ENCODE measurements at places on chromosomes 16 and 17.

- peak; percentile 76 for DNase-seq
Observed at GRCh38 chr17:43021741-43022512, at the start of gene VAT1. Gene VAT1 (minus strand): TSS chr17:43022385. CDS start chr17:43022322, 63 bp downstream.

DNA sequence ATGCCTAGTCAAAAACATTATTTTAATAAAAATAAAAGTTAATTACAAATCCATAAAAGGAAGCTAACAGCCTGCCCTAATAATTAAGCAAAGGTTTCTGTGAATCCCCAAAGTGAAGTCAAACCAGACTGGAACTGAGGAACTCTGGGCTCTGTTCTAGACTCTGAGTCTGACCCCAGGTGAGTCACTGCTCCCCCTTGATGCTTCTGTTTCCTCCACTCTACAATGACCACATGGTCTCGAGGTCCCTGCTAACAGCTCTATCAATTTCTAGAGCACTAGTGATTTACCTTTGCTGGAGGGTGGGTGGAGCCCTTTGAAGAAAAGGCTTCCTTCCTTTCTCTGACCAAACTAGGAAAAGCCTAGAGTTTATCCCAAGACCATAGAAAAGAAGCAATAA is 32.4 kb downstream of the XPO6 start:
- peak; percentile 58 for DNase-seq

DNA sequence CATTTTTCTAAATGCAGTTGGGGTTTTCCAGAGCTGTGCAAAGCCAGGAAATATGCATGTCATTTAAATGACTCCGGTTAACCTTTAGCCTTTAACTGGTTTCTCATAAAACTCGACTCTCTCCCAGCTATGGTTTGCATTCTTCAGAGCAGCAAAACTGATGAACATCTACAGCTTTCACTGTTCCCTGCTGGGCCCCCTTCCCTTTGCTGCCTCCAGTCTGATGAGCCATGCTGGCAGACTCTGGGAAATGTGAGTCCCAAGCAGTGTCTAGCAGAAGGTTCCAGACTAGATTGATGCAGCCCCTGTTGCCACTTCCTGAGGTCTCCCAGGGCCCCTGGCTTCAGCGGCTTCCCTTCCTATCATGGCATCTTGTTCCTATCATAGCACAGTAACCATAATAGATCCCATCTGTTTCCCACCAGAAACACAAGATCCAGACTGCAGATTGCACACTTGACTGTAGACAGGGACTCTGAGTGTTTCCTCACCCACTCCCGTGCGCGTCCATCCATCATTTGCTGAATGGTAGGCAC is 135.4 kb downstream of the CLEC16A start:
- no peak for DNase-seq

- DNase-seq: no peak
Observed at GRCh38 chr16:78876671-78877070, 723.9 kb downstream of the MAF start.

GRCh38 chr16:4328046-4328781 is 12.3 kb downstream of the GLIS2 start:
- peak; percentile 70 for DNase-seq

GRCh38 chr17:50459756-50460155 is 8.9 kb downstream of the CHAD start:
- DNase-seq: no peak

- DNase-seq: no peak
Observed at GRCh38 chr16:74455619-74456289, 34.5 kb upstream of the CLEC18B start.

GRCh38 chr17:9032583-9032982 is 11.3 kb downstream of the NTN1 start:
- DNase-seq: no peak

DNA sequence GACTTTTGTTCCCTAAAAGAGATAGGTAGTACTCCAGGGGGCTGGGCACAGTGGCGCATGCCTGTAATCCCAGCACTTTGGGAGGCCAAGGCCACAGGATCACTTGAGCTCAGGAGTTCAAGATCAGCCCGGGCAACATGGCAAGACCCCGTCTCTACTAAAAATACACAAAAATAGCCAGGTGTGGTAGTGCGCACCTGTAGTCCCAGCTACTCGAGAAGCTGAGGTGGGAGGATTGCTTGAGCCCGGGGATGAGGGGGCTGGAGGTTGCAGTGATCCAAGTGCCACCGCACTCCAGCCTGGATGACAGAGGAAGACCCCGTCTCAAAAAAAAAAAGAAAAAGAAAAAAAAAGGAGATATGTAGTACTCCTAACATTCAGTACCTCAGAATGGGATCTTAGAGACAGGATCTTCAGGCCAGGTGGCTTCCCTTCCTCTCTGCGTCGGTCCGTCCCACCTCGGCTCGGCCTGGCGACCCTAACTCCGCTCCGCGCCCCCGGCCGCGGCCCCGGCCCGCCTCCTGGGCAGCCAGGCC is 89.6 kb downstream of the CDC27 start:
- DNase-seq: no peak

DNA sequence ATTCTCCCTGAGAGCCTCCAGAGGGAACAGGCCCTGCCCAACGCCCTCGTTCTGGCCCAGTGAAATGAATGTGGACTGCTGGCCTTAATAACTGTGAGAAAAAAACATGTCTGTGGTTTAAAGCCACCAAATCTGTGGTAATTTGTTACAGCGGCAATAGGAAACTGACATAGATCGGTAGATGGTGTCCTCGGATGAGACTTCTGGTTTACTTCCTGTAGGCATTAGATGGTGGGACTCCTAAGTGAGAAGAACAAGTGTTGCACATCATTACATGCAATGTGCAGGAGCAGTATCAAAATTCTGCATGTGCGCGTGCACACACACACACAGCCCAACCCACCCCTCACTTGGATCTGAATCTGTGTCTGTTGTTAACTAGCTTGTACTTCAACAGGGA is 42.0 kb downstream of the CDK5R1 start:
- no peak for DNase-seq

DNA sequence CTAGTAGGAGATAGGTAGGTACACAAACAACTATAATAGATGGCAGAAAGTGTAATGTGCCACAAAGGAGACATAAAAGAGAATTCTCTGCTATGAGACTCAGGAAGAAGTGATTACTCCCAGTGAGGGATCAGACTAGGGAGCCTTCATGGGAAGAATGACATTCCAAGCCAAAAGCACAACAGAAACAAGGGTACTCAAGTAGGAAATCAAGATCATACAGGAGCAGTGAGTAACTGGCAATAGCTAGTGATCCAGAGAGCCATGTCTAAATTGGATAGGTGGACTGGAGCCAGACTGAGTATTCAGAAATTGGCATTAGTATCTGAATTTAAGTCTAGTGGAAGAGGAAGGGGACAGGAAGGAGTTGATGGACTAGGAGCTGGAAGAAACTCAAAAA is 10.7 kb downstream of the RFFL start:
- no peak for DNase-seq

- peak; percentile 37 for DNase-seq
Observed at GRCh38 chr17:29252101-29252791, 5.6 kb downstream of the CRYBA1 start.

GRCh38 chr16:75415169-75415905 is 18.0 kb downstream of the CFDP1 start:
- no peak for DNase-seq

DNA sequence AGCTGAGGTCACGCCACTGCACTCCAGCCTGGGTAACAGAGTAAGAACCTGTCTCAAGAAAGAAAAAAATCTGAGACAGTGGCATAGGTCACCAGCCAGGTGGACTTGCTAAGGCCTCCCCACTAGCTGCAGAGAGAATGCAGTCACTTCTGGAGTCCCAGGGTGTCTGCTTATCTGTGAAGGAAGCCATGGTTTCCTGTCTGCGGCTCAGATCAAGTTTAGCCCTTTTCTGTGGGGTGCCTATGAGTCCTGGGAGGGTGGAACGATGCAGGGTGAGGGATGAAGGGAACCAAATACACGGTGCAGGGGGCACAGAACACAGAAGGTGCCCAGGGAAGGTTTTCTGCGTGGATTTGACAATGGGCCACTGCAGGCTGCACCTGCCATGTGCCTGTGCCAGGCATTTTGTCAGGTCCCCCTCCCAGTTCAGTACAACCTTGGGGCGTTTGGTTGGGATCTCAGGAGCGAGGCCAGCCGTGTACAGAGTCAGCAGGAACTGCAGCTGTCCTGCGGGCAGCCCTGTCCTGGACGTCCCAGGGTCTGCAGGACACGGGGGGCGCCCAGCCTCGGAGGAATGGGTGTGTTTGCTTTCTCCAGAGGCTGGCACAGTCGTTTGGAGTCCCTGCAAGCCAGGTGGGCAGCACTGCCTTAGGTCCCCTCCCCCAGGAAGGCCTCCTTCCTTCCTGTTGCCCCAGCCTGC is 41.8 kb downstream of the RAB11FIP4 start:
- no peak for DNase-seq

- peak; percentile 84 for DNase-seq
Observed at GRCh38 chr17:42193969-42194899, at the start of gene GHDC. Gene GHDC (minus strand): TSS chr17:42194494. CDS start chr17:42193581, 913 bp downstream.

- DNase-seq: no peak
Observed at GRCh38 chr17:27519550-27519949, 63.3 kb downstream of the KSR1 start.

DNA sequence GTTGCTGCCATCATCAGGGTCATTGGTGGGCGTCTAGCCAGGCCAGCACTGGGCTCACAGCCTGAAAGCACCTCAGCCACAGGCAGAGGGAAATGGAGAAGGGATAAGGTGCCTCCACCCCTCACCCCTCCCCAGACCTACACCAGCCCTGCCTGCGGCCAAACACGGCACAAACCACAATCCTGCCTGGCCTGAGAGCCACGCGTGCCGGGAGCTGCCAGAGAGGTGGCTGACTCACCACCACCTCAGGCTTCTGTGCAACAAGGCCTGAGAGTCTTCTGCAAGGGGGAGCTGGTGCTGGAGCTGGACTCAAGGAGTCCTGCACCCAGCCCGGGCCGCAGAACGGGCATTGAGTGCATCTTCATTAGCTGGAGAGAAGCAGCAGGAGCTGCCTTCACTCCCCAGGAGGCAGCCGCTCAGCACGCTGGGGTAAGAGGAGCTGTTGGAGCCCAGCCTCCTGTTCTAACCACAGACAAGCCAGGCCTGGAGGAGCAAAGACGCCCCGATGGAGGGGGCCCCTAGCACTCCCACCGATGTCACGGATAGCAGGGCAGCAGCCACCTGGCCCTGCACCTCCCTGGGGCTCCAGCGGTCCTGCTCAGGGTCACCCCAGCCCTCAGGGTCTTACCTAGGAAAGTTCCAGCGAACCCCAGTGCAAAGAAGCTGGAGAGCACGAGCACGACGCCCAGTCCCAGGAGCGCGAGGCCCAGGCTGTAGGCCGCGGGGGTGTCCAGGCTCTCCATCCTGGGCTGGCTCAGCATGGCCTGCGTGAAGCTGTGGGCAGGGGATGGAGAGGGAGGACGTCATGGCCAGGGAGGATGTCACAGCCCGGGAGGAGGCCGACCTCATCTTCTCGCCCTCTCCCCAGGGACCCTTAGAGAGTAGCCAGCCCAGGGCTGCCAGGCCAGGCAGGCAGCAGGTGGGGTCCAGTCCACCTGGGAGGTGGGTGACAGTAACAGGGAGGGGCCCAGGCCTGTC is 16.0 kb upstream of the RASD1 start:
- no peak for DNase-seq

DNA sequence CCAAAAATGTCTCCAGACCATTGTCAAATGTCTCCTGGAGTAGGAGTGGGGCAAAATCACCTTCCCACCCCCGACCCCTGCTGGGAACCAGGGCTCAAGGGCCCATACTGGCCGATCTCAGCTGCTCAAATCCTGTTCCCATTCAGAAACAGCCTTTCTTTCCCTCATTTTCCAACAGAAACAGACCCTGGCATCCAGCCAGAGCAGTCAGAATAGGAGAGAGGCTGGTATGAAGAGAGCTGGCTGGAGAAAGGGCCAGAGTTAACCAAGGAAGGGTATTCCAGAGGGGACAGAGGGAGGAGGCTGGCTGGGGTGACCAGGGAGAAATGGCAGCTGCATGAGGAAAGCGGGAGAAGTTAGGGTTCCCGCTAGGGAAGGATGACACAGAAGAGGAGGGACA is 199.1 kb downstream of the XYLT1 start:
- no peak for DNase-seq

DNA sequence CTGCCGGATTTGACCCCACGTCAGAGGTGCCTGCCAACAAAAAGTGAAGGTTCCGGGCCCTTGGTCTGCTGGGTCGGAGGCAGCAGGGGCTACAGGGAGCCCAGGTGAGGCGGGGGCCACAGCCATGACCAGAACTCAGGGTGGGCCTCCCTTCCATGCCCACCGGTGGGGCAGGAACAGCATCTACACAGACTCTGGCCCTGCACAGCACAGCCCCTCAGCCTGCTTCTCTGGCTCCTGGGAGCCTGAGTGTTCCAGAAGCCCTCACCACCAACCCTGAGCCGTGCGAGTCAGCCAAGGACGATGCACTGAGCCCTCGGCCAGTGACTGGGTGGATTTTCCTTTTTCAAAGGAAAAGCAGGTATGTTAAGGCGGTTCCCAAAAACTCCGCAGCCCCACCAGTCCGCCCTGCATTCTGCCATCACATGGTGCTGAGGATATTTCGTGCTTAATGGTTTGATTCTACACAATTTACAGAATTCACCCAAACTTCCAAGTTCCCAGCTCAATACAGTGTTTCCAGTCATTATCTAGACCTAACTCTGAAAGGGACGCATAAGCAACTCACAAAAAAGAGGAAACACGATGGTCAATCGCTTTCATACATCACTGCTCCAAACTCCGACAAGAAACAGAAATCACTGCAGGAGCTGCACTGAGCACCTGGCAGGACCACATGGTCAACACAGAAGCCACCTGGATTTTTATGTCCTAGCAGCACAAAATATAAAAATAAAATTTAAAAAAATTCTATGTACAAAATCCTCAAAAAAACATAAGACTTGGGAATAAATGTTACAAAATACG is 19.4 kb upstream of the C16orf95 start:
- no peak for DNase-seq

DNA sequence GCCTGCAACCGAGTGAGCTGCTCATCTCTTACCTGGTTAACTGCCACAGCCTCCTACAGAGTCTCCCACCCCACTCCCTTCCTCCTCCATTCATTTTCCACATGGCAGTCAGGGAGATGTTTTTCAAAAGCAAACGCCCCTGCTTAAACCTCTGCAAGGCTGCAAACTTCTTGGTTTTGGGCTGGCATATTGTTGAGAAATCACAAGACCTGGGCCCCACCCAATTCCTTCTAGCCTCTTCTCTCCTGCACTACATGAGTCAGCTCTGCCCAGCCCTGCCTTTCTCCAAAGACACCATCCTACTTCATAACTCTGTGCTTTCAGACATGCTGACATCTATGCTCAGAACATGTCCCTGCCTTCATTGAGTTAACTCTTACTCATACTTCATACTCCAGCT is 136.1 kb downstream of the SPACA3 start:
- DNase-seq: no peak

DNA sequence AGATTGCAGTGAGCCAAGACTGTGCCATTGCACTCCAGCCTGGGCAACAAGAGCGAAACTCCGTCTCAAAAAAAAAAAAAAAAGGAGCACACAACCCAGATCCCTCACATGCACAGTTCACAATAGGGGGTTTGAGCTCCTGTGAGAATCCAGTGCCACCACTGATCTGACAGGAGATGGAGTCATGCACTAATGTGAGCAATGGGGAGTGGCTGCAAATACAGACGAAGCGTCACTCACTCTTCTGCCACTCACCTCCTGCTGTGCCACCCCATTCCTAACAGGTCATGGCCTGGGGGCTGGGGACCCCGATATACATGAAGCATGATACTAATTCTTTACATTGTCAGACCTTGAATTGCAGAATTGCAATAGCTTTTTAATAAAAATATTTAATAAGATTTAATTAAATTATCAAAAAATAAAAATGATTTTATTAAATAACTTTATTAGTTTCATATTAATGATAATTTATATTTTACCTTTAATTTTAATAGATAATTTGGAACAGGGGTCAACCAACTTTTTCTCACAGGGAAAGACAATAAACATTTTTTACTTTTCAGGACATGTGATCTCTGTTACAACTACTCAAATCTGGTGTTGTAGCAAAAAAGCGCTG is 171.4 kb downstream of the COPRS start:
- DNase-seq: no peak

- peak; percentile 2 for DNase-seq
Observed at GRCh38 chr17:65173284-65173793, 36.2 kb downstream of the RGS9 start.

All from inflammatory macrophage treated with lipopolysaccharide for 4 hours (primary cell).